ENCODE measurements at places on chromosomes 2 and 18. TPM values are rescaled to one million over a fixed set of nuclear protein-coding genes. Genes with fewer than 3 reads are reported as not detected.

GAL3ST2 gene
- polyA plus RNA-seq = 0.43 TPM

WDR12 gene
- 123 TPM for polyA plus RNA-seq

LRP2 gene
- 232 TPM for polyA plus RNA-seq

KCNK3 gene
- polyA plus RNA-seq = 2.0 TPM

NEUROD1 gene
- polyA plus RNA-seq = not detected

SPATA3 gene
- polyA plus RNA-seq = not detected

SERPINB2 gene
- not detected for polyA plus RNA-seq

GPR45 gene
- polyA plus RNA-seq = 0.22 TPM

SOX11 gene
- 18.4 TPM for polyA plus RNA-seq

G6PC2 gene
- polyA plus RNA-seq = 0.24 TPM

TWIST2 gene
- polyA plus RNA-seq = 7.6 TPM

REG3G gene
- polyA plus RNA-seq = not detected

RANBP2 gene
- 60.9 TPM for polyA plus RNA-seq

IL18RAP gene
- polyA plus RNA-seq = 0.68 TPM

ASXL3 gene
- polyA plus RNA-seq = 8.5 TPM

PIEZO2 gene
- polyA plus RNA-seq = 17.5 TPM

PROM2 gene
- 34.1 TPM for polyA plus RNA-seq

SERPINB10 gene
- 0.22 TPM for polyA plus RNA-seq

PDE11A gene
- 8.8 TPM for polyA plus RNA-seq

TYMS gene
- polyA plus RNA-seq = 138 TPM

MRPL53 gene
- polyA plus RNA-seq = 74.4 TPM

POTEC gene
- 0.08 TPM for polyA plus RNA-seq

CFAP65 gene
- 0.07 TPM for polyA plus RNA-seq
